Memory B cell (primary cell): ENCODE measurements at places on chromosomes 12 and 14.

- no peak for DNase-seq
- H3K27me3 ChIP-seq, result no peaks in the 10 kb centered on the region
- no peak overlapping the region for H3K4me3 ChIP-seq
- peaks cover 13% of the 10 kb centered on the region for H3K36me3 ChIP-seq
- peaks cover 35% of the 10 kb centered on the region for H3K4me1 ChIP-seq
- no peak overlapping the region for H3K27ac ChIP-seq
Observed at GRCh38 chr14:72679141-72679535, 214.8 kb downstream of the DPF3 start.

GRCh38 chr12:113873740-113874139, 92.4 kb downstream of the RBM19 start:
- no peak overlapping the region for H3K27ac ChIP-seq
- H3K36me3 ChIP-seq, result peaks cover 39% of the 10 kb centered on the region
- H3K27me3 ChIP-seq, result no peaks in the 10 kb centered on the region

GRCh38 chr14:72126091-72126490, 193.9 kb downstream of the RGS6 start:
- H3K27ac ChIP-seq, result no peak overlapping the region
- H3K36me3 ChIP-seq, result no peaks in the 10 kb centered on the region
- no peak overlapping the region for H3K4me3 ChIP-seq
- no peak for DNase-seq
- peaks cover 12% of the 10 kb centered on the region for H3K27me3 ChIP-seq

DNA sequence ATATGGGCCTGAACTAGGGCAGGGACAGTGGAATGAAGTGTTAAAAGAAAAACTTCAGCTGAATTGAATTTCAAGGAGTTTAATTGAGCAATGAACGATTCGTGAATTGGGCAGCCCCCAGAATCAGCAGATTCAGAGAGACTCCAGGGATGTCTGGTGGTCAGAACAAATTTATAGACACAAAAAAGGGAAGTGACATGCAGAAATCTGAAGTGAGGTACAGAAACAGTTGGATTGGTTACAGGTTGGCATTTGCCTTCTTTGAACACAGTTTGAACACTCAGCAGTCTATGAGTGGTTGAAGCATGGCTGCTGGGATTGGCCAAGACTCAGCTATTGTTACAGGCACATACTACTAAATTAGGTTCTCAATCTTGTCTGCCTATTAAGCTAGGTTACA, 9.7 kb upstream of the TBPL2 start:
- H3K27ac ChIP-seq, result no peak overlapping the region
- peaks cover 3% of the 10 kb centered on the region for H3K4me1 ChIP-seq
- H3K4me3 ChIP-seq, result no peak overlapping the region
- H3K36me3 ChIP-seq, result no peaks in the 10 kb centered on the region

DNA sequence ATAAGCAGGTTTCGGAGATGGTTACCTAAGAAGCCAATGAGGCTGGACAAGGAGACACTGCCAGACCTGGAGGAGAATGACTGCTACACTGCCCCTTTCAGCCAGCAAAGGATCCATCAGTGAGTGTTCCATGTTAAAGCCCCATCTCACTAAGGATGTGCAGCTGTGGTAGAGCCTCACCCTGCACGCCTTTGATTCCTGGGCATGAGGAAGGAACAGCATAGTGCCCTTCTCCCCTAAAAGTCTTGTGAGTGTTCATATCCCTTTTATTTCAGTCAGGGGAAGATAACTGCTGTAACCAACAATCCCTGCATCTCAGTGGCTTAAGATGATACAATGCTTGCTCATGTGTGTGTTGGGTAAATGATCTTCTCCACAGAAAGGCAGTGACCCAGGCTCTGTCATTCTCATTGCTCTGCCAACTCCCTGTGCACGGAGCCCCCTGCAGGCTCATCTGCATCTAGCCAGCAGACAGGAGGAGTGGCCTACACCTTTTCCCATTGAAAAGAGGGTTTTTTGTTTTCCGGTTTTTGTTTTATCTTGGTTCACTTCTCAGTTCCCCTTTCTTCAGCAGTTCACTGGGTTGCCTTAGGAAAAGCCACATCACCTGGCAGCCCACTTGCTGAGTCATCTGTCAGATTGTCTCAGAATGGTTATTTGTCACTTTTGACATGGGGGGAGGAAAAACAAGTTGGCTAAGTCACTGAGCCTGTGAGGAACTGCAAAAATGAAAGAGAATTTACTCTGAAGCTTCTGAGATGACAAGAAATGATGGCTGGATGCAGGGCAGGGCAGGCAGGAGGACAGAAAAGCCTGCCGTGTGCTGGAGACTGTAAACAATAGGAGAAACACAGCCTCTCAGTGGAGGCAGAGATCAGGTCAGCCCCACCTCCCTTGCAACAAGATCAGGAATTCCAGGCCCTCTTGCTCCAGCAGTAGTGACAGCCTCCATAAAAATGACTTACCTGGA, 193.3 kb downstream of the ANO4 start:
- H3K27me3 ChIP-seq, result peaks cover 12% of the 10 kb centered on the region
- H3K36me3 ChIP-seq, result no peaks in the 10 kb centered on the region
- peaks cover 3% of the 10 kb centered on the region for H3K4me1 ChIP-seq
- H3K27ac ChIP-seq, result no peak overlapping the region
- DNase-seq, result no peak

DNA sequence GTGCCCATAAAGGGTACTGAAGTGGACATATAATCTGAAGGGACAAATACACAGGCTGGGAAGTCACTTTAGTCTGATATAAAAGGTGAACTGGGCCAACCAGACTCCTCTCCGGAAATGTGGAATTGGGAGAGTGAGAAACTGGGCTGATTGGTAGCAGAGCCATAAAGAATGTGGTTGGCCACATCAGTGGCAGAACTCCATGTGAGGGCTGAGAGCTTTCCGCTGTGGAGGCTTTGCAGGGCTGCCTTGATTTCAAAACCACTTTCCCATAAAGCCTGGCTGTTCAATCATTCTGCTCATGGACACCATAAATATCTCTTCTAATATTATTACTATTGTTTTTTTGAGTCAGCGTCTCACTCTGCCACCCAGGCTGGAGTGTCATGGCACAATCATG, 220.3 kb downstream of the MON2 start:
- H3K27me3 ChIP-seq, result peaks cover 4% of the 10 kb centered on the region
- H3K27ac ChIP-seq, result no peak overlapping the region
- no peaks in the 10 kb centered on the region for H3K4me1 ChIP-seq
- no peak for DNase-seq
- H3K36me3 ChIP-seq, result no peaks in the 10 kb centered on the region
- H3K4me3 ChIP-seq, result no peak overlapping the region

- H3K27me3 ChIP-seq, result peaks cover 2% of the 10 kb centered on the region
- no peaks in the 10 kb centered on the region for H3K36me3 ChIP-seq
- H3K27ac ChIP-seq, result no peak overlapping the region
- DNase-seq, result no peak
- H3K4me1 ChIP-seq, result no peaks in the 10 kb centered on the region
- no peak overlapping the region for H3K4me3 ChIP-seq
Observed at GRCh38 chr12:99009654-99010296, 364.7 kb downstream of the APAF1 start.

DNA sequence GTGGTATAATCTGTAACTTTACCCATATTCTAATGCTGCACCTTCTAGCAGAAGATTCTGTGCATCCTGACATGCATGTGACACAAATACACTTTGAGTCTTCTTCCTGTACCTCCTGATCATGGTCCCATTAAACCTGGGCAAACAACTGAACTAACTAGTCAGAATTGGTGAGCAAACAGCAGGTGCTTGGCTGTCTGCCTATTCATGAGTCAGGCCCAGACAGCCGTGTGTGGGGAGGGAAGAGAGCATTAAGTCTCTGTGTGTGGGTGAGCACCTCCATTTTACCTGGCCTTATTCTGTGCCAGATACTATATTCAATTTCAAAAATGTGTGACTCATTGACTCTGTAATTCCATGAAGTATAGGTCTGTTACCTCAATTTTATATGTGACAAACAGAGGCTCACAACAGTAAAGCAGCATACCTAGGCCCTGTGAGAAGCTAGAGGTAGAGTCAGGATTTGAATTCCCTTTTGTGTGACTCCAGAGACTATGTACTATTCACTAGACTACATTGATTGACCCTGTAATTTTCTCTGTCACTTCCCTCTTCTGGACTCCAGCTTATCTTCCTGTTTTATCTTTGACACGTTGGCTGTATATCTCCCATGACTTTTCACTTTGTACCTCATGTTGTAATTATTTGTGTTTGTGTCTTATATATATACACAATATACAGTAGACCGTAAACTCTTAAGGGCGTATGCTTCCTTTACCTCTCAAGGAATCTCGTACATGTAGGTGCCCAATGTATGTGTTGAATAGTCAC, 32.2 kb downstream of the SUSD6 start:
- no peaks in the 10 kb centered on the region for H3K27me3 ChIP-seq
- H3K4me3 ChIP-seq, result no peak overlapping the region
- peak overlapping the region; percentile 73 for H3K27ac ChIP-seq
- H3K4me1 ChIP-seq, result peaks cover 52% of the 10 kb centered on the region

DNA sequence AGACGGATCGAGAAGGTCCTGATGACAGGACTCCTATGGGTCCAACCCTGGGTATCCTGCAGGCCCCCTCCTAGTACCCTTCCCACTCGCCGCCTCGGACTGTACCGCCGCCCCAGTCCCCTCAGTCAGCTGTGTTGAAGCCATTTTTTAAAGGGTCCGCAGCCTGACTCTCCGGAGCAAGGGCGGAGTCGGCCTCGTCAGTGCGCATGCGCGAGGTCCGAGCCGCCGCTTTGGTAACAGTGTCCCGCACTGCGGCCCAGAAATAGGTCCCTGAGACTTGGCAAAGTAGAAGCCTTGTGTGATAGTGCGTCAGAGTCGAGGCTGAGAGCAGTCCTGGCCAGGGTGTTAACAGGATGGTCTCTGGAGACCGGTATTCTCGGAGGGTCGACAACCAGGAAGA, 769.0 kb upstream of the ALG10B start:
- no peak overlapping the region for H3K27ac ChIP-seq
- H3K4me1 ChIP-seq, result no peaks in the 10 kb centered on the region
- H3K4me3 ChIP-seq, result no peak overlapping the region
- H3K36me3 ChIP-seq, result no peaks in the 10 kb centered on the region
- no peaks in the 10 kb centered on the region for H3K27me3 ChIP-seq

- H3K36me3 ChIP-seq, result no peaks in the 10 kb centered on the region
- no peaks in the 10 kb centered on the region for H3K27me3 ChIP-seq
- no peak for DNase-seq
- no peak overlapping the region for H3K4me3 ChIP-seq
Observed at GRCh38 chr12:123910057-123910456, 62.6 kb downstream of the CCDC92 start.
